Activated T-helper 9 cell treated with anti-CD3 and anti-CD28 coated beads, Interleukin-2, amount 50 U/mL, for 16 hours (primary cell): ENCODE measurements at places on chromosomes 13 and 19.

DNA sequence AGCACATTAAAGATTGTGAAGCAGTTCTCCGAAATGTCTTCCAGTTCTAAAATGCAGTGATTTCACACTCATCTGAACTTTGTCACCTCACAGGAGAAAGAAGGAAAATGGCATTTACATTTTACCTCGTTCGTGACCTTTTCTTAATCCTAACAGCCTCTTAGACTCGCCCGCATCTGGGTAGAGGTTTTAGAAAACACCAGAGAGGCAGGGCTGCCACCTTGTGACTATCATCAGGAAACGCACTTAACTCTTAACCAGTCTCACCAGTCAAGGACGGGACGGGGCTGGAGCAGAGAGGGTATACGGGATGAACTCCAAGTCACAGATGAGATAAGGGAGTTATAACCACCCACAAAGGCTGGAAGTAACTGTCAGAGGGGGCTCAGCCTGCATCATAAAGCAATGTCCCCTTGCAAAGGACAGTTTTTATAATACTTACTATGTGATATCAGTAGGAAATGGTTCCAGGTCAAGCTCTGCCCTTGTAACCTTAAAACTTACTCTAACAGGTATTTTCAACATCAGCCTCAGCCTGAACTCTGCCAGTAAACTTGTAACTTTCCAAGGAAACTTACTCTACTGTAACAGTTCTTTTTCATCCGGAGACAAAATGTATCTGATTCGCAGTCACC is 8.6 kb upstream of the CEACAM6 start:
- DNase-seq = peak; percentile 1

GRCh38 chr13:18978447-18978846 is 203.2 kb downstream of the TUBA3C start:
- DNase-seq = no peak

DNA sequence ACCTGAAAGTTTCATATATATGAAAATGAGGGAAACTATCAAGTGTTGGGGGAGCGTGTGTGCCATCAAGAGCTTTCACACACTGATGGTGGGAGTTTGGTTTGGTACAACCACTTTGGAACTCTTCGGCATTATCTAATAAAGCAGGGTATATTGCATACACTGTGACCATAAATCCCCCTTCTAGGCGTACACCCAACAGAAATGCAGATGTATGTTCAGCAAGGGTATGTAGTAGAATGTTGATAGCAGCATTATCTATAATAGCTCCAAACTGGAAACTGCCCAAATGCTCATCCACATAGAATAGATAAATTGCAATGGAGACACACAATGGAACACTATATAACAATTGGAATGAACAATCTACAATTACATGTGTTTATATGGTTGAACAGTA is 70.8 kb downstream of the FAM216B start:
- no peak for DNase-seq

GRCh38 chr19:40813182-40813581 is 14.2 kb downstream of the EGLN2 start:
- DNase-seq = no peak

DNA sequence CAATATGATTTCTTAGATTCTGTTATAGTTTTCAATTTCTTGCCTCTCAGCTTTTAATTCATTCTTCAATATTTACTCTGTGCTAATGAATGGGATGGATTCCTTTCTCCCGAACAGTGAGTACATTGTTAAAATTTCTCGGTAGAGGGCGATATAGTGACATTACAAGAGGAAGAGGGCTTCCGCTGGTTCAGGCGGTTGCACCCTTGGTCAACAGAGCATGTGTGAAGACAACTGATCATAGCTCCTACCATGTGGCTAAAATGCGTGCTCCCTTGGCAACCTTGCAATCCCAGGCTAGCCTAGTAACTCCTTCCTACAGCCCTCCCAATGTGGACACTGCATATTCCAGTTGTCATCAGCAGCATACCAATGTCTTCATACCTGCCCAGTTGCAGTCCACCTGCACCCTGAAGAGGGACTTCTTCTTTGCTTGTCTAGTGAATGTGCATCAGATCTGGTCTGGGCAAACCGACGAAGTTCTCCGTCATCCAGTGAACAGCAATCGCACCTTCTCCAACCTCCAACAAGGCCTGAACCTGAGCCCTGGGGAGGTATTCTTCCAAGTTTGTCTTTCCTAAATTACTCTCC is 653.0 kb upstream of the GPC6 start:
- no peak for DNase-seq

GRCh38 chr13:97948041-97948440 is 5.4 kb upstream of the IPO5 start:
- DNase-seq = no peak

DNA sequence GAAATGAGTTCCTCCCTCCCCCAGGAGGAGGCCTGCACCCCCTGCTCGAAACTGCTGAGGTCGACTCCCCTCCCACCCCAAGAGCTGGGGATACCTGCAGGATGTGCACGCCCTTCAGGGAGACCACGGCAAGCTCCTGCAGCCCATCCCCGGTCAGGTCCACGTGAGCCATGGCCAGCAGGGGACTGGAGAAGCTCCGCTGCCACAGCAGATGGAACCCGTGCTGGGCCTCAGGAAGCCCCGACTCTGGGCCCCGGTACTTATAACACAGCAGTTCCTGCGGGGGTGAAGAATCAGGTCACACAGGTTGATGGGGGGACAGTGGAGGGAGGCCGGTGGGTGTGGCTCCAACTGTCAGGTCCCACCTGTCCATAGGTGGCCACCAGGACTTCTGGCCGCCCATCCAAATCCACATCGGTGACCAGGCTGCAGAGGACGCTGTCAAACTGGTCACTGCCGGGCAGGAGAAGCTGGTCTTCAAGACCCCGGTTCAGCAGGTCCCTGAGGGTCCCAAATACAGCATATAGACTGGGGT is 4.8 kb upstream of the SLC8A2 start:
- no peak for DNase-seq

DNA sequence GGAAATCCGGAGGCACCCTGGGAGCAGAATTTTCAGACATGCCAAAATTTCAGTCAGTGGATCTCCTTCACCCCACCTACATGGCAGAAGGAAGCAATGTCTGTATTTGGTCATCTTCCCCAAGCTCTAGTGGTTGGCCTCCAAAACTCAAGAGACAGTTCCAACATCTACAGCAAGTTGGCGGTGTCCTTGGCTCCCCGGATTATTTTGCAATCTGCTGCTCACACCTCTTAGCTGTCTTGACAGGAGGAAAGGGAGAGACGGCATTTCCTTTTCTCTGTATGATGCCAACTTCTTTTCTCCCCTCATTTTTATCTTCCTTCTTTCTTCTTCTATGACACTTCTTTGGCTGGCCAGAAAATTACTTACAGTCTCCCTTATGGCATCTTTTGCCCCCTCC is 159.9 kb downstream of the SUCLA2 start:
- DNase-seq = no peak

DNA sequence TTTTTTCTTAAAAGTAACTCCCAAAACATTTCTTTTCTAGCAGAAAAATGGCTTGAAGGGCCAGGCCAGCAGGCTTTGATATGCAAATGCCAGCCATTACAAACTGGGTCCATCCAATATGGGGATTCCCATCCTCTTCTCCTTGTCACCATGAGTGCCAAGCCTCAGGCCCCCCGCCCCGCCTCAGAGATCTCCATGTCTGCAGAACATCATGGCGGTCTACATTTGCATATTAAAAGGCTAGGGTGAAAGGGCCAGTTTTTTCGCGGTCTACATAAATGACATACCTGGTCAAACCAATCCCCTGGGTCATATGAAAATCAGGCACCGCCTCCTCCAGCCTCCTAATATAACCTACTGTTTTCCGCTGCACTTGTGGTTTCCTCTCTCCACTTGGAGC is 1327.6 kb downstream of the UQCRFS1 start:
- no peak for DNase-seq

DNA sequence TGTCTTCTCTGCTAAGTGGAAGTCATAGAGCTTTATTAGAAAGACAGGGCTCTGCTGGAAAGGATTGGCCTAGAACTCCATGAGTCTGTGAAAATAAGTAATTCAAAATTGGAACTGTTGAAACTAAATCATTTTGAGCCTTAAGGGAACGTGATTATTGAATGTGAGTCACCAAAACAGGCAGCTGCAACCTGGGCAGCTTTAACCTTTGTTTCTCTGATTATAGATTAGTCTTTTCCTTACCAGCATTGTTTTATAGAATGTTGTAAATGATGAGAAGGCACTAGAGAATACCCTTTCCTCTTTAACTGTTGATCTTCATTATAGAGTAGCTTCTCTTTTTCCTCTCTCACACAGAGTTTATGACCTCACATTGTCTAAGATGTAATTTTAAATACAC is 638.8 kb upstream of the SLITRK6 start:
- DNase-seq = no peak

DNA sequence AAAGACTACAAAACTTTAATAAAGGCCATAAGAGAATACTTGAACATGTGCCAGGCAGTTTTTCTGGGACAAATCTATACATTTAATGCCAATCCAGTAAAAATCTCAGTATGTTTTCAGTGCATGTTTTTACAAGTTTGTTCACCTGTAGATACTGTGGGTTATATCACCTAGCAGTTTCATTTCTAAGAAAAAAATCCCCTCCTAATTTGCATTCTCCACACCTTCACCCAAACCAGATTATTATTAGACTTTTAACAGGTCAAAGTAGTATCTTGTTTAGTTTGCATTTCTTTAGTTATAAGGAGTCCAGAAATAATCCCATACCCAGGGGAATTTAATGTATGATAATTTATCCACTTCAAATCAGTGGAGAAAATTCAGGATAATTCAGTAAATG is 17.0 kb upstream of the LPAR6 start:
- DNase-seq = no peak
